ENCODE measurements at places on chromosomes 7 and 10.

GRCh38 chr10:30431435-30431911 is 2.5 kb upstream of the MAP3K8 start:
- DNase-seq: no peak

DNA sequence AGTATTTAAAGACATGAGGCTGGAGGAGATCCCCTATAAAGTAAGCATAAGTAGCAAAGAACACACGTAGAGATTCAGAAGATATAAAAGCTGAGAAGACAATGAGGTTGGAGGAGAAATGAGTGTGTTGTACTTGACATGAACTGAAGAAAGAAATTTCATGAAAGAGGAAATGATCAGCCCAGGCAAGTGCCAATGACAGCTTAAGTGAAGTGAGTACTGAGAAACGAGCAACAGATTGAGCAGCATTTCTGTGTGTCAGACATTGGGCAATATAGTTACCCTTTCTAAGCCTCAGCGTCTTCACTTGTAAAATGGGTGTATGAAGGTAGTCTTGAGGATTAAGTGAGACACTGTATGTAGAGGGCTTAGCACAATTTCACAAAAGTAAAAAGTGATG is 4.8 kb upstream of the LIPA start:
- DNase-seq: no peak

- no peak for DNase-seq
Measured at GRCh38 chr7:85521108-85521694, 334.3 kb upstream of the SEMA3D start.

- no peak for DNase-seq
Measured at GRCh38 chr10:62422068-62422590, 48.0 kb downstream of the ZNF365 start.

DNA sequence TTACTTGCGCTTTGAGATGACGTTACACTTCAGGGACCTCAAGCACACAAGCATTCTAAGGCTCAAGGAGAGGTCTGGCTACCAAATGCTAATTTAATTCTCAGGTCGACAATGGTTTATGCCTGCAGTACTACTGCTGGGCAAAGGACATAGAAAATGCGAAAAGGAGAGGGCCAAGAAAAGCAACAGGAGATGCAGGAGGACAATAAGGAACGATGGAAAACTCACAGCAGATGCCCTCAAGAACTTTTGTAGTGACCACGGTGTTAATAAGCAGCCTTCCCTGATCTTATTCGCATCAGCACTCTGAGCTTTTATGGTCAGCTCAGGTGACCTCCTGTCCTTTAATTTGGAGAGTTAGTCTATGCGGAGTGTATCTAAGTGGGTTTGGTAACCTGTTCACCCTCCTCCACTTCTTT is 146.3 kb downstream of the GPR85 start:
- DNase-seq: no peak

- no peak for DNase-seq
Measured at GRCh38 chr10:49656845-49657493, 22.5 kb upstream of the C10orf53 start.

All from Jurkat, Clone E6-1 (cell line).